Ovary (tissue), 10 donors: ENCODE measurements at places on chromosomes 7 and 10. TPM values are rescaled to one million over a fixed set of nuclear protein-coding genes. Genes with fewer than 3 reads are reported as not detected.

NCF1 gene
- 0.68 TPM for total RNA-seq

C10orf105 gene
- 0.12 TPM for total RNA-seq

TSPAN33 gene
- 6.0 TPM for total RNA-seq

ZNF138 gene
- 14.1 TPM for total RNA-seq

SLC13A1 gene
- total RNA-seq = not detected

CYP2W1 gene
- 1.3 TPM for total RNA-seq

DNA sequence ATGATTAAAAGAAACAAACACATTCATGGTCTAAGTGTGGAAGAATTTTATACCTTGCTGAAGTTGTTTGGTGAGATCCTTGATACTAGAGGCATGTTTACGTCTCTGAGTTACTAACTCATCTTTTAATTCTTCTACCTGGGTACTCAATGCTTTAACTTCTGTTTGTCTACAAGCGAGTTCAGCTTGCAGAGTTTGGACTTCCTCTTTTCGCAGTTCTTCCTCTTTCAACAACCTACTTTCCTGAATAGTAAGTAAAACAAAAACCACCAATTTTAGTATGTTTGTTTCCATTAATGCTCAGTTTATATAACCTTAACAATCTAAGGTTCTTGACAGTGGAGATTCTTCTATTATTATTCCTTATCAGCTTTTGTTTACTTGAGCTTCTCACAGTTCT, 42.9 kb downstream of the CCDC186 start:
- H3K27me3 ChIP-seq = no peaks in the 10 kb centered on the region
- no peak overlapping the region for H3K27ac ChIP-seq
- no peak overlapping the region for H3K4me3 ChIP-seq

DNA sequence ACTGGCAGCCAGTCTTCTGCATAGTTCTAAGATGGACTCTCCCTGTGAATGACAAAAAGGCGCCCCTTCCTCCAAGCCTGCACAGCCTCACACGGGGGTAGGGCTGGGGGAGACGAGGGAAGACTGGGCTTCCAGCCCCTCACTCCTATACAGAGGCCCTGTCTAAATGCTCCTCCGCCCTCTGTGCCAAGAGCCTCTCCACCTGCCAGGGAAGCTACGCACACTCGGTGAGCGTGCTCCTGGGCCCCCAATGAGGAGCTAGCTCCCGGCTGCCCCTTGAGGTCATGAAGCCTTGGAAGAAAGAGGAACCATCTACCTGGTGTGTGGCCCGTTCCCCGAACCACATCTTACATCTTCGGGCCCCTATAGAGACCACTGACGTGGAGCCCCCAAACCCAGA, 54.8 kb downstream of the CRTAC1 start:
- H3K27ac ChIP-seq = no peak overlapping the region
- H3K27me3 ChIP-seq = no peaks in the 10 kb centered on the region
- no peaks in the 10 kb centered on the region for H3K4me1 ChIP-seq

DNA sequence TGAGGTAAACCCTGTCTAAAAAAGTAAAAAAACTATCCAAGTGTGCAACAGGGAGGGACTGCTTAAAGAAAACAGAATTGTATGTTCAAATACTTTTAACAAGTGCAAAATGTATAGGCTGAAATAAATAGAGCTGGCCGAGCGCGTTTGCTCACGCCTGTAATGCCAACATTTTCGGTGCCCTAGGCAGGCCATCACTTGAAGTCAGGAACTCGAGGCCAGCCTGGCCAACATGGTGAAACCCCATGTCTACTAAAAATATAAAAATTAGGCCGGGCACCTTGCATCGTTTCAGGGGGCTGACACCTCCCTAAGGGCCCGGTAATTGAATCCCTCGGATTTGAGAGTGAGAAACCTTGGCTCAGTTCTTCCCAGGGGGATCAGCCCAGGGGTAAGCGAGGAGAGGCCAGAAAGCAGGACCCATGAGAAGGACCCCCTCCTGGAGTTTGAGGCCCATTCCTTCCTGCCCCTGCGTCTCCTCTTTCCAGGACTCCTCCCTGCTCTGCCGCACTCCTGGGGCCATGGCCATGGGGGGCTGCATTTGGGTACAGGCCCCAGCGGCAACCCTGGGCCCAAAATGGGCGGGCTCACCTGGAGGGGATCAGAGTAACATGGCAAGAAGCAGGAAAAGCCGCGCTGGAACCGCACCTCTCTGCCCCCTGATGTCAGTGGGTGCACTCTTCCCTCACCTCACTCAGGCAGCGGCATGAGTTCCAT, 75.5 kb upstream of the TMEM248 start:
- H3K4me3 ChIP-seq = peak overlapping the region; percentile 79
- no peaks in the 10 kb centered on the region for H3K36me3 ChIP-seq
- H3K27ac ChIP-seq = peak overlapping the region; percentile 50
- H3K4me1 ChIP-seq = peaks cover 3% of the 10 kb centered on the region

DNA sequence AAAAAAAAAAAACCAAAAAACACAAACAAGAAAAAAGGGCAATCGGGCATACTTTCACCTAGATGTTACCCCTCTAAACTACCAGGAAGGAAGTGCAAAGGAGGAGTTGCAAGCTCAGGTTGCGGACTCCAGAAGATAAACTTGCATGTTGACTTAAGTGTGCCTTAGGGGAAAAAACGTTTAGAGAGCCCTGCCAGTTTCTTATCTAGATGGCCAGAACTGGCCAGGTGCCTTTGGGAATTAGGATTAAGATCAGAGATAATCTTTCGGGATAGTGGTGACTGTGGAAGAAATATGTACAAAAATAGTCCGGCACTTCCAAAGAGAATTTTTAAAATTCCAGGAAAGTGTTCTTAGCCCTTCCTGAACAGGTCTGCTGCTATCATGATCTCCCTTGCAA, 17.6 kb downstream of the EVX1 start:
- no peaks in the 10 kb centered on the region for H3K36me3 ChIP-seq
- no peak overlapping the region for H3K27ac ChIP-seq
- H3K27me3 ChIP-seq = no peaks in the 10 kb centered on the region
- H3K4me3 ChIP-seq = no peak overlapping the region
- H3K4me1 ChIP-seq = no peaks in the 10 kb centered on the region

GRCh38 chr10:129951101-129951969, 12.7 kb downstream of the EBF3 start:
- H3K27me3 ChIP-seq = no peaks in the 10 kb centered on the region
- no peaks in the 10 kb centered on the region for H3K36me3 ChIP-seq
- DNase-seq = no peak

DNA sequence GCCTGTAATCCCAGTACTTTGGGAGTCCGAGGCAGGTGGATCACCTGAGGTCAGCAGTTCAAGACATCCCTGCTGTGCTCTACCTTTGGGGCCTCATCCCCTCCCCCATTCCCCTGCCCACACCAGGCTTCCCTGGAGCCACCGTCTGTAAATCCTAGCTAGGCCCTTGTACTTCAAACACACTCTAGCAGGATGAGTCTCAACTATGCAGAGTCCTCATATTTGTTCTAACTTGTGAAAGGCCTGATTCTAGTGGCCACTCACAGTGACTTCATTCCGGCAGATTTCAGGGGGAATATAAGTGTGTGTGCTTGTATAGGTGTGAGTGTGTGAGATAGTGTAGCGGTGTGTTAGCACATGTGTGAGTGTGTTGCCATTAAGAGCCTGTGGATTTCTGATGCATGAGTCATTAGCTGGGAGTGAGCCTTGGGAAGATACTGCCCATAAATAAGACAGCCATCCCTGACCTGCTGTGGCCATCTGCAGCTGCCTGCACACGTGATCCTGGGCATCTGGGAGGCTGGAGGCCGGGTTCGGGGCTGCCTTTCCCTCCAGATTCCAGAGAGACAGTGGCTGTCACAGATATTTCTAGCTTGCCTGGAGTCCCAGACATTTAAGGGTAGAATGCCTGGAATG, 1.7 kb upstream of the NEURL1 start:
- H3K27me3 ChIP-seq = no peaks in the 10 kb centered on the region
- peak; percentile 64 for DNase-seq
- peak overlapping the region; percentile 6 for H3K27ac ChIP-seq
- peaks cover 14% of the 10 kb centered on the region for H3K4me1 ChIP-seq
- H3K4me3 ChIP-seq = no peak overlapping the region

DNA sequence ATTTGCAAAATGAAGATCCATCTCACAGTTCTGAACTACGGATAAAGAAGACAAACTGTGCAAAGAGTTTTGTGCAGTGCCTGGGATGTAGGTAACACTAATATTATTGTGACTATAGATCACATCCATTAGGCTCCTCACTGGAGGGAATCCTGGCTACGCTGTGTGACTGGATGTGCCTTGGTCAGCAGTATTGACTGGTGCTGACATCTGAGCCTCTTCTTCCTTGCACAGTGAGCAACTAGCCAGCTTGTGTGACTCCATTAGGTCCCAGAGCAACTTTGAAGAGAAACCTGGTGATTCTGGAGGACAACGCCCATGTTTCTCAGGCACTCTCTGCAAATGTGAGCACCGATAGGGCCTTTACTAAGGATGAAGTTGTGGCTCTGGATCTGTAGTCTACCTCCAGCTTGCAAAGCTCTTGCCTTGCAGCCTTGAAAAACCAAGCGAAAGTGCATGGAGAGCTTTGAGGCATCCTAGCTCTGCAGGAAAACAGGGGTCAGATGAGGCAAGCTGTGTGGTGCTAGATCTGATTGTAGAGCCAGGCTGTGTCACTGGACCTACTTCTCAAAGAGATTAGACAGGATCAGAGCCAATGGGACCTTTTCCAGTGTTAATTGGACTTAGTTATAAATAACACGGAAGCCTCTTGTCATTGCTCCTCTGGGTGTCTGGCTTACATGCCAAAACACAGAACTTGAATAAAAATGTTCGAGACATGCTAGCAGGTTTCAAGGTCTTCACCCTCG, 303.6 kb upstream of the LYZL1 start:
- no peaks in the 10 kb centered on the region for H3K36me3 ChIP-seq
- H3K27me3 ChIP-seq = no peaks in the 10 kb centered on the region
- H3K4me3 ChIP-seq = no peak overlapping the region

DNA sequence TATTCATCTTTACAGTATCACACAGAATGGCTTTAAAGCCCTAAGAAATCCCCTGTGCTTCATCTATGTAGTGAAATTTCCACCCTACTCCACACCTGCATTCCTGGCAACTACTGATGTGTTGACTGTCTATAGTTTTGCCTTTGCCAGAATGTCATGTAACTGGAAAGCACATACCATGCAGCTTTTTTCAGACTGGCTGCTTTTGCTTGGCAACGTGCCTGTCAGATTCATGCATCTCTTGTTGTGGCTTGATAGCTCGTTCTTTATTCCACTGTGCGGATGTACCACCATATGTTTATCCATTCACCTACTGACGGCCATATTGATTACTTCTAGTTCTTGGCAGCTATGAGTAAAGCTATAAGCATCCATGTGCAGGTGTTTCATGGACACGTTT, 30.6 kb downstream of the RBM17 start:
- no peak overlapping the region for H3K4me3 ChIP-seq
- H3K36me3 ChIP-seq = no peaks in the 10 kb centered on the region
- no peak overlapping the region for H3K27ac ChIP-seq

DNA sequence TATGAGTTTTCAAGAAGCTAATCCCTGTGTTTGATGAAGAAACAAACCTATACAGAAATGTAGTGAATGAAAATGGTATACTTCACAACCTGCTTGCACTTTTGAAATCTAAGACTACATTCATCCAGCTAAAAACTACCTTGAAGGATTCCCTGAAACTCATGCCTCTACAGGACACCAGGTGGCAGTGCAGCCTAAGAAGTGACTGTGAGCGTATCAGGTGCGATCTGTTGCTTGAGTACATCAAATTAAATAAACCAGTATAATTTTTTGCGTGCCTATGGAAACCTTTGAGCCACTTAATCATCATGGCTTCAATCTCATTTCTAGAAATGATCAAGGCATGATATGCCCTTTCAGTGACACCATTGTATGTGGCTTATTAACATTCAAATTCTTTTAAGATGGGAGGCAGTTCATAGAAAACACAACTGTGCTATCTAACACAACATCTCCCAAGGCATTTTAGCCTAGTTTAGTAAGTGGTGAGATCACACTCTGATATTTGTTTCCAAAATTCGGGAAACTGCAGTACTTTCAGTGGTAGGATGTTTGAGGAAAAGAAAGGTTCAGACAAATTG, 57.4 kb downstream of the PPP1R17 start:
- H3K36me3 ChIP-seq = no peaks in the 10 kb centered on the region
- no peak overlapping the region for H3K27ac ChIP-seq
- DNase-seq = peak; percentile 69
- H3K27me3 ChIP-seq = no peaks in the 10 kb centered on the region
- H3K4me1 ChIP-seq = no peaks in the 10 kb centered on the region
